ENCODE measurements at places on chromosomes 5 and 9.
A peak's percentile ranks its signal among the peaks of the same experiment; 100 is the strongest.

DNA sequence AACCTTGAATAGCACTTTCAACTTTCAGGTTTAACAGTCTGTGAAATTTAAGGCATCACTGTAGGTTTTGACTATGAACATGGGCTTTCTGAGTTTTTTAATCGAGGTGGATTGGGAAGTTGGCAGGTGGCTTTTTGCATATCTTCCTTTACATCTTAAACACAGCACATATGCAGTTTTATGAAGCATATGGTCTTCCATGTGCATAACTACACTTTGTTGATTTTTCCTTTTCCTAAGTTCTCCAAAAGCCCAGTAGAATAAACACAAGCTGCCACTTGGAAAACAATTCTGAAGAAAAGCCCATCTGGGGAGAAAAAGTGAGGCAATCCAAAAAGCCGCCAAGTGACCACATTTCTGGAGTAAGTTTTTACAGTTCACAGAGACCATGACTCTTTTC, 236.5 kb upstream of the IL12B start:
- DNase-seq: no peak

GRCh38 chr9:137955224-137955570, 77.6 kb downstream of the CACNA1B start:
- DNase-seq: no peak

DNA sequence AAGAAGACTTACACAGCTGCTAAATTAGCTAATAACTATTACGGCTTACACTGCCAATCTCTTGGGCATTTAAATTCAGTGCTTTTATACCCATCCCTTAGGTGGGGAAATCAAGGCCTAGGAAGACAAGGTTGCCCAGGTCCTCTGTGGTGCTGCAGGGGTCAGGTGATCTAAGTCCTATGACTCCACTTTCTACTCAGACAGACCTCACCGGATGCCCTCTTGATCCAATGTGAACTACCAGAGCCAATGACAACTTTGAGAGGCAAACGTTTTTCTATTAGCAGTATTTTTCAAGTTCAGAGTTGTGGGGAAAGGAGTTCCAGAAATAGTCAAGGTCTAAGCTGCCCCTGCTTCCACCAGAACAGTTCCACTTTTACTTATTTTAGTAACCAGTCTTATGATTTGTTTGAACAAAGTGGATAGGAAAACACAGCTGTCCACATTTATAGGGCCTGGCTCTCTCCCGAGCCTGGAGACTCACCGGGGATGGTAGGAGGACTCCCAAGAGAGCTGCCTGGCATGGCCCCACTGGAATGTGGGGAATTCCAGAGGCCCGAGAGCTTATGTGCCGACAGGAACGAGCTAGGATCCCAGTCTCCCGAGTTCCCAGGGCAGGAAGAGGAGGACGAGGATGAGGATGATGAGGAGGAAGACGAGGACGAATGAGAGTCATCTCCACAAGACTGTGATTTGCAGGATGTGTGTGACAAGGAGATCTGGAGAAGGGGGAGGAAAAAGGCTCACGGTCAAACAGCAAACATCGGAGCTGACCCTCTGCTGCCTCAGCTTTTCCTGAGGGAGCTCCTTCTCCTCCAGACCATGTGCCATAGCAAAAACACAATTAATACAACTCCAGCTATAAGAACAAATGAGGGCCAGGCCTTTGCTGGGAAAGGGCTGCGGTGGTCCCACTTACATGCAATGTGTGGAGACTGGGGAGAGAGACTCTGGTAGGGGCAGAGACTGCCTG, 16.7 kb downstream of the FAM193B start:
- DNase-seq: no peak

DNA sequence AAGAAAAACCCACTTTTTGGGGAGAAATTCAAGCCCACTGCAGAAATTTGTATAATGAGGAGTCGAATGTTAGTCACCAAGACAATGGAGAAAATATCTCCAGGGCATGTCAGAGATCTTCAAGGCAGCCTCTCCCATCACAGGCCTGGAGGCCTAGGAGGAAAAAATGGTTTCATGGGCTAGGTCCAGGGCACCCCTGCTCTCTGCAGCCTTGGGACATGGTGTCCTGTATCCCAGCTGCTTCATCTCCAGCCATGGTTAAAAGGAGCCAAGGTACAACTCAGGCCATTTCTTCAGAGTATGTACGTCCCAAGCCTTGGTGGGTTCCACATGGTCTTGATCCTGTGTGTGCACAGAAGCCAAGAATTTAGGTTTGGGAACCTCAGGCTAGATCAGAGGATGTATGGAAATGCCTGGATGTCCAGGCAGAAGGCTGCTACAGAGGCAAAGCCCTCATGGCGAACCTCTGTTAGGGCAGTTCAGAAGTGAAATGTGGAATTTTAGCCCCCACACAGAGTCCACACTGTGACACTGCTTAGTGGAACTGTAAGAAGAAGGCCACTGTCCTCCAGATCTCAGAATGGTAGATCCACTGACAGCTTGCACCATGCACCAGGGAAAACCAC, 561.4 kb downstream of the ISL1 start:
- no peak for DNase-seq

DNA sequence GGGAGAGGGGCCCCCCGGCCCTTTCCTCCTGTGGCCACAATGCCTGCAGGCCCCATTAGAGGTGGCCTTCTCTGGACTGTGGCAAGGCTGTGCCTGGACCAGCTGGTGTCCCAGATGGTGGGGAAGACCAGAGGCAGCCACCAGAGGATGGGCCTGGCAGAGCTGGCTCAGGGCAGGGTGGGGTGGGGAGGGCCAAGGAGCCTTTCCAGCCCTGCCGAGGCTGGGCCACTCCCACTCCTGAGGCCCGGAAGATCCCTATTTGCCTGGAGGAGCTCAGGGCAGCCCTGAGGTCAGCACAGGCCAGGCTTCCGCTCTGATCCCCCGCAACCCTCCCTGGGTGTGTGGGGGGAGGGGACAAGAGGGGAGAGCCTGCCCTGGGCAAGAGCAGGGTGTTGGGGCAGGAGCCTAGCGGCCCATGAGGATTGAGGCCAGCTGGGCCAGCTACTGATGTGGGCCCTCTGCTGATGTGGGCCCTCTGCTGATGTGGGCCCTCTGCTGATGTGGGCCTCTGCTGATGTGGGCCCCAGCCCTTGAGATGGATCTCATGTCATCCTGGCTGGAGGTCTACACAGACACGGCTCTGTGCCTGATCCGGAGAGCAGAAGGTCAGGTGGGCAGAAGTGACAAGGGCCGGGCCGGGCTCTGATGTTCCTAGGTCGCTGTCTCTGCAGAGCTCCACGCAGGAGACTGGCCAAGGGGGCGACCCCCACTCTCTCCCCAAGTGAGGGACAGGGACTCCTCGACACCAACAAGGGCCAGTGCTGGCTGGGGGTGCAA, 6.0 kb downstream of the MRPS2 start:
- DNase-seq: no peak

DNA sequence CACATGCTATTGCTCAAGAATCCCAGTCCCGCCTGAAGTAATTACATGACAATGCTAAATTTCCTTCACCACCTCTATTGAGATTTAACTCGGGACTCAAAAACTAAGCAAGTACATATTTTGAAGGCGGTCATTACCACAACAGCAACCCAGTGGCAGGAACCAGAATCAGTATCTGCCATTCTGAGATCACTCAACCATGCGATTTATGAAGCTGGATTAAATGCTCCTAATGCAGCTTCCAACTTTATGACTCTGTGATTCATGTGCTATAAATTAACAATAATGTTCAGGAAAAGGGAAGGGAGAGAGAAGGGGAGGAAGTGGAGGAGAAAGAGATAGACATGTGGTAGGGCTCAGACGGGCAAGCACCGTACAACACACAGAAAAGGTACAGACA, 194.7 kb downstream of the DNAH5 start:
- no peak for DNase-seq

DNA sequence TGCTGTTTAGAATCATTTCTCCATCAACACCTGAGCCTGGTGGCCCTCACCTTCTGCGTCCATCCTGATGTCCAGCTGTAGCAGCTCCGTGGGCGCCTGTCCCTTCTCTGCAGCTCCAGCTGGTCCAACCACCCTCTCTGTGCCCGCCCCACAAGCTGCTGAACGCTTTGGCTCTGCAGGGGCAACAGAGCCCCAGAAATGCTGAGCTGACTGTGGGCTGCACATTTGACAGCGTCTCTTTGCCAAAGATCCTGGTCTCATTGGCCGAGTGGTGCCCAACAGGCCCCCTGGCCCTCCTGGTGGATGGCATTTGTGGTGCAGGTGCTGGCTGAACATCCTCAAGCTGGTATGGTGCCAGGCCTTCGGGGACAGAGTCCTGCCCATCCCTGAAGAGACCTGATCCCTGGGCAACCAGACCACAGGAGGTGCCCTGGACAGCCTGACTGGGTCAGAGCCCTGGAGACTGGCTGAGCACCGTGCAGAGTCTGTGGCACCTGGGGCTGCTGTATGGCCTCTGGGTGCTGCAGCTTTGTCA, 25.3 kb upstream of the CEP72 start:
- DNase-seq: no peak

DNA sequence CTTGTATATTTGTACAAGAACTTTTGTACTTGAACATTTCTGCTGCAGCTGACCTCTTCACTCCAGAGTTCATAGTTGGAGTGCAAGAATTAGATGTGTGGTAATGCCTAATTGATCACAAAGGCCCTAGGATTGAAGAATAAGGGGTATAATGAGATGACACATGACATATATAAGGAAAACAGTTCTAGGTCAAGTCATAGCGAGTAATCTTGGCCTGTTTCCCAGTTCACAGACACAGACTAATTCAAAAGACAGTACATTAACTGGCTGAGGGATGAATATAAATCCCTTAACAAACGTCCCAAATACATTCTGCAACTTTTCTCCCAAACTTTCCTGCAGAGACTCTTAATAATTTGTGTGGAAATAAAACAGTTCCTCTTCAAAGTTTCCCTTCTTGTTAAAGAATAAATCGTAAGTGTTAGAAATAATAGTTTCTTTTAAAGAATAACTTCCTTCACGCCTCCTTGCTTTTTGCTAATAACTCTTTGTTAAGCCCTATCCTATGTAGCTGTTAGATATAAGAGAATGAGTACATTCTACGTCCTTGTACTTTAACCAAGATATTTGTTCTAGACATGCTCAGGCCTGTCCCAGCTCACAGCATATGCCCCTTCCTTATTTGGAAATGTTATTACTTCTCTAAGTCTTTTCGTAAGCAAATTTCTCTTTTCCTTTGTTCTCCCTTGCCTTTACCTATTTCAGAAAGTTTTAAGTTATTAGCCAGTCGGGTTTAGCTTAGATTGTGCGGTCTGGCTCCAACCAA, 556.4 kb upstream of the CTNND2 start:
- no peak for DNase-seq

- no peak for DNase-seq
These were observed 220.8 kb upstream of the DAPK1 start for GRCh38 chr9:87276851-87277261.

GRCh38 chr9:14466828-14467227, 152.9 kb upstream of the NFIB start:
- DNase-seq: no peak

GRCh38 chr5:176536902-176537553, at the start of gene RNF44:
RNF44 (minus strand) TSS chr5:176537402; CDS start chr5:176532472, 4,930 bp downstream.
- peak; percentile 93 for DNase-seq

DNA sequence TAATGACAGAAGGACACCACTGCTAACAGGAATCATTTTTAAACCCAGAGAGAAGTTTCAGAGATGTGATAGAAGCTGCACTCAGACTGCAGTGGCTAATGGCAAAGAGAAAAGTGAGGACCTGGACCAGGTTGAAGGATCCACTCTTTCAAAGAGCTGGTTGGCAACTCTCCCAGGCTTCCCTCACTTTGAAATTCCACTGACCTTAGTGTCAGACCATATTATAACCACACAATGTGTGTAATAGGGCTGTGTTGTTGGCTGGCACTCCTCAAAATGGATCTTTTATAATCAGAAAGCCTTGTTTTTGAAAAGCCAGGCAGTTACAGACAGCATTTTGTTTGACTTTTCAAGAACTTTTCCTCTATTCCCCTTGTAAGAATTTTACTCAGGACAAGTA, 280.7 kb downstream of the PRELID2 start:
- DNase-seq: no peak

DNA sequence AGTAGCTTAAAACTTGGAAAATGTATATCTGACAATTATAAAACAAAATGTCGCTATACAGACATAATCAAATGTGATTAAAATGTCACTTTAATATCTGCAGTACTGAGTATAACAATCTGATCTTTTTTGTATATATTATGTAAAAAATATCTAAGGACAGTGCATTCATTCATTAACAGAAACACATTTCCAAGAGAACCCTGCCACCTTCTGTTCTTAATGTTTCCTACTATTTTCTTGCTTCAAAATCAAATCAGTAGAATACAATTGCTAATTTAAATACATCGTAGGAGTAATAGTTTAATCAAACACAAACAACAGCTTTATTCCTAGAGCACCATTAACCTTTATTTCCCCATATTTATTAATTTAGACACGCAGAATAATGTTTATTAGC, 142.6 kb upstream of the ST8SIA4 start:
- no peak for DNase-seq

GRCh38 chr5:133658327-133658726, 46.0 kb upstream of the FSTL4 start:
- DNase-seq: no peak

DNA sequence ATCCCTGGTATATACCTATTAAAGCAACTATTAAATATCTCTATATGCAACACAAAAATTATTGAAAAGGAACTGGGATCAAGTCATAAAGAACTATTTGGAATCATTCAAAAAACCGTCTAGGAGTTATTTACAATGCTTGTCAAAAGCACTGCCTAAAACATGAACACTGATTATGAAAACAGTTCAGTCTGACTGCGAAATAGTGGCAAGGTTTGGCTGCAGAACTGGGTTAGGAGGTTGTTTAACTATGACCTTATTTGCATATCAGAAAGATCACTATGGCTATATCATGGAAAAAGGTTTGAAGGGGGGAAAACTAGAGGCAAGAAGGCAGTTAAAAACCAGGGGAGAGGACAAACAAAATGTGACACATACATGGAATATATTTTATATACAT, 12.0 kb downstream of the FBXW2 start:
- no peak for DNase-seq

- DNase-seq: no peak
These were observed 14.6 kb downstream of the UBE2D2 start for GRCh38 chr5:139575751-139576150.

- no peak for DNase-seq
These were observed 144.2 kb downstream of the PCSK1 start for GRCh38 chr5:96288845-96289185.

- no peak for DNase-seq
These were observed 24.4 kb downstream of the FBLL1 start for GRCh38 chr5:168553377-168554130.

DNA sequence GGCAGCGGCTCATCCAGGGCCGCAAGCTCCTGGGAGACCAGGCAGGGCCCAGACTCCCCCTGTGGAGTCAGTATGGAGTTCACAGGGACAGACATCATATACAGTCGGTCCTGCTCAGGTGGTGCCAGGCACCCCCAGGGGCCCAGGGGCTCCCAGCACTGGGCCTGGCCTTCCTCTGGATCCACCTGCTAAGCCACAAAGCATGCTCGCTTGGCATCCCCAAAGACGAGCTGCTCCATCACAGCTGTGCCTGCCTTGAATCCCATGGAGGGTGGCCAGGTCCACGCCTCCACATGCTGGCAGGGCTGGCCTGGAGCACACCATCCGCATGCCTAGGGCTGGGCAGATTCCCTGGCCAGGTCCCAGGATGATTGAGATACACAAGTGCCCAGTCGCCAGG, 4.6 kb downstream of the BICD2 start:
- no peak for DNase-seq
